ENCODE measurements at places on chromosomes 16 and 17.

DNA sequence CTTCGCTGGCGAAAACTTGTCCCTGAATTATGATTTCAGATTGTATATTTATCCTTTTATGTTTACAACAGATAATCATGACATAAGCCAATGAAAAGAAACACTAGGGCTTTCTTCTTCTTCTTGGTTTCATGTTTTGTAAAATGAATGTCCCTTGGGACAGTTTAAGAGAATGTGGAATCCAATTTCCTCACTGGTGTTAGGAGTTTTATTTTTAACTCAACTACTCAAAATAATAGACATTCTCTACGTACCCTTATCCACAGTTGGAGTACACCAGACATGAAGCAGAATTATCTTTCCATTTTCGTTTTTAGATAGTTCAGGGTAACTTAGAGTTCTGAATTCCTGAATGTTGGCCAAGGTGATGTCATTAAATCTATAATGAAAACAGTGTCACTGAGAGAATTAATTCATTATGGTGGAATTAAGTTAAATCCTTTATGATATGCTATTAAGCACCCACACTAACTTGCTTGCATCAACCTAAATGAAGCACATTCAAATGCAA lies 43.4 kb downstream of the IRX6 start:
- no peak for DNase-seq

DNA sequence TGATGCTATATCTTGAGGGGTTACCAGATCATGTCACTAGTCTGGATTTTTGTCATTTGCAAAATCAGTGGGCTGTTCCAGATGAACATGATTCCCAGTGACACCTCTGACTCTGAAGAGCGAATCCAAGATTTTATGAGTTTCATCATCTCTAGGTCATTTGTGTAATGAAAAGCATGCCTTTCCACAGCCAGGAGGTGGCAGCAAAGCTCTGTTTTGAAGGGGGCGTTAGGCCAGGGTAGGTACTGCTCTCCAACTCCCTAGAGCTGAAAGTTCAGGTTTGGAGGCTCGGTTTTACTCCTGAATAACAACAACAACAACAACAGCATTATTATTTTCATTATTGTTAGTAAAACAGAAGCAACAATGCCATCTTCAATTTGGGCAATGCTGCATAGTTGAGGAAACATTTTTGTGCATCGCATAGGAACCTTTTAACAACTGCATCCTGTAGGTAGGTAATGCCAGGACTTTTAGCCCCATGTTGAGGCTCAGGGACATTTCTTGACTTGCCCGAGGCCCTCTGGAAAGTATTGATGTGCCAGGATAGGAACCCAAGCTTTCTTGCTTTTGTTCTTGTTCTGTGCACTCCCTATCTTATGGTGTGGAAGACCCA lies 77.0 kb downstream of the MYH13 start:
- DNase-seq = peak; percentile 35

GRCh38 chr16:73537921-73538320 lies 490.0 kb upstream of the ZFHX3 start:
- DNase-seq = no peak

GRCh38 chr16:28205117-28205899 lies 6.5 kb downstream of the XPO6 start:
- no peak for DNase-seq

GRCh38 chr17:37820313-37820994 lies 75.6 kb upstream of the HNF1B start:
- no peak for DNase-seq

GRCh38 chr17:6843241-6843880 lies 11.8 kb upstream of the TEKT1 start:
- no peak for DNase-seq

DNA sequence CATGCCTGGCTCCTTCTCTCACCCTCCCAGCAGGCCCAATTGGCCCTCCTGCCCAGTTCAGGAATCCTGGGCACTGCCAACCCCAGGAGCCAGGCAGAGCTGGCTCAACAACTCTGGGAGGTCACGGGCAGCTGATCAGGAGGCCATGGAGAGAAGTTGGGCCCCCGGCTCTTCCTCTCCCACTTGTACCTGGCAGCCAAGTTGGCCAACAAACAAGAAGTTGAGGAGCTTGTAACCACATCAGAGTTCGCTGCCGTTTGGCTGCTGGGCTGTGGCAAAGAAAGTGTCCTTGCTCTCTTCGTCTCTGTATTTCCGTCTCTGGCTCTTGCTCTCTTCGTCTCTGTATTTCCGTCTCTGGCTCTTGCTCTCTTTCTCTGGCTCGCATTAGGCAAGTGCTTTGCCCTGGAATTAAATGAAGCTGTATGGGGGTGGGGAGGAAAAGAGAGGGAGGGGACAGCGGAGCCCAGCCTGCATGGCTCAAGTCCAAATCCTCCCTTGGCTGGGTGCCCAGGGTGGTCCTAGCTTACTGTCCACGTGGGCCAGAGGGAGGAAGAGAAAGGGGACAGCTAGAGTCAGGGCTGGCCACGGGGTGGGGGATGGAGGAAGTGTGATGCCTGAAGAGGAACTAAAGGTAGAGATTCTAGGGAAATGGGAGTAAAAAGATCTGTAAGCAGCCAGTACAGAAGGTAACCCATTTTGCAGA lies 7.8 kb upstream of the TMEM132E start:
- no peak for DNase-seq

- no peak for DNase-seq
These were observed 16.9 kb downstream of the ADAD2 start for GRCh38 chr16:84207879-84208278.

DNA sequence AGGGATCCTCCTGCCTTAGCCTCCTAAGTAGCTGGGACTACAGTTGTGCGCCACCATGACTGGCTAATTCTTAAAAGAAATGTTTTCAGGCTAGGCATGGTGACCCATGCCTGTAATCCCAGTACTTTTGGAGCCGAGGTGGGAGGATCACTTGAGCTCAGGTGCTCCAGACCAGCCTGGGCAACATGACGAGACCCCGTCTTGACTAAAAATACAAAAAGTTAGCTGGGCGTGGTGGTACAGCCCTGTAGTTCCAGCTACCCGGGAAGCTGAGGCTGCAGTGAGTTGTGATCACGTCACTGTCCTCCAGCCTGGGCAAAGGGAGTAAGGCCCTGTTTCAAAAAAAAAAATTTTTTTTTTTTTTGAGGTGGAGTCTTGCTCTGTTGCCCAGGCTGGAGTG lies 173.1 kb downstream of the SEC14L1 start:
- no peak for DNase-seq

GRCh38 chr16:79301051-79301450 lies 299.5 kb downstream of the MAF start:
- no peak for DNase-seq

GRCh38 chr17:39325528-39326240 lies 75.7 kb downstream of the FBXL20 start:
- no peak for DNase-seq

DNA sequence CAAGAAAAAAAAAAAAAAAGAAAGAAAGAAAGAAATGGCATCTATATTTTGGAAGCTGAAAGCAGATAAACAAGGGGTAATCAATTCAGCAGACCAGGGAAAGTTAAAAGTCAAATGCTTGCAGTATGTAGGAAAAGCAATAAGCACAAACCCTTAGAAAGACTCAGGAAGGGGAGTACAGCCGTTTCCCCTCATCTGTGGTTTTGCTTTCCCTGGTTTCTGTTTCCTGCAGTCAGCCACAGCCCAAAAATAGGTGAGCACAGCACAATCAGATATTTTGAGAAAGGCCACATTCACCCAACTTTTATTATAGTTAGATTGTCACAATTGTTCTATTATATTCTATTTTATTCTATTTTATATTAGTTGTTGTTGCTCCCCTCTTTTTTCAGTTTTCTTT lies 14.4 kb upstream of the ALOX12 start:
- no peak for DNase-seq

- peak; percentile 99 for DNase-seq
These were observed 1.9 kb upstream of the PER1 start for GRCh38 chr17:8153957-8154607.

- DNase-seq = peak; percentile 91
These were observed 38.6 kb upstream of the SLFN13 start for GRCh38 chr17:35486920-35487732.

- DNase-seq = no peak
These were observed 65.5 kb downstream of the IRX6 start for GRCh38 chr16:55389426-55390073.

DNA sequence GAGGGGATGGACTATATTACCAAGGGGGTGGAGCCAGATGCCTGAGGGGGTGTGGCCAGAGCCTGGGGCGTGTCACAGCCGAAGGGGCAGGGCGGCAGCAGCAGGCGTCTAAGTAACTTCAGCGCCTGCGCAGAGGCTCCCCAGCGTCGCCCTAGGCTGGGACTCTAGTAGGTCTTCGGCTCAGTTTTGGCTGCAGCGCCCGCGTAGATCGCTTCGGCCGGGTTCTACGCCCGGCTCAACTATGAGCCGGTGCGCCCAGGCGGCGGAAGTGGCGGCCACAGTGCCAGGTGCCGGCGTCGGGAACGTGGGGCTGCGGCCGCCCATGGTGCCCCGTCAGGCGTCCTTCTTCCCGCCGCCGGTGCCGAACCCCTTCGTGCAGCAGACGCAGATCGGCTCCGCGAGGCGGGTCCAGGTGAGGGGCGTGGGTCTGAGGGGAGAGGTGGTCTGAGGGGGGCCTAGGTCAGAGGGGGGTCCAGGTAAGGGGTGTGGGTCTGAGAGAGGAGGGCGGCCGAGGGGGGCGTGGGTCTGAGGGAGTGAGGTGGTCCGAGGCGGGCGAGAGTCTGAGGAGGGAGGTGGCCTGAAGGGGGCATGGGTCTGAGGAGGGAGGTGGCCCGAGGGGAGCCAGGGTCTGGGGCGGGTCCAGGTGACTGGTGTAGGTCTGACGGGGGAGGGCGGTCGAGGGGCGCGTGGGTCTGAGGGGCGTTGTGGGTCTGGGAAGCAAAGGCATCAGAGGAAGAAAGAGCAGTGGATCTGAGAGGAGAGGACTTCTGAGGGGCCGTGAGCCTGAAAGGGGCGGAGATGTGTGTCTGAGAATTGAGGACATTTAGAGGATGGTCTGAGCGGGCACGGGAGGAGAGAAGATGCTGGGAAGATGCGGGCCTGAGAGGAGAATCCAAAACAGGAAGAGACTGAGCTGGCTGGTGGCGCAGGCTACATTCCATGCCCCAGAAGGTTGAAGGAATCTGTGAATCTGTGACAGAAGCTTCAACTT lies at the start of gene LPCAT2:
LPCAT2 (plus strand) TSS at position 132 of the 991 bp plus-strand sequence; CDS start at position 242, 110 bp downstream.
- peak; percentile 93 for DNase-seq

DNA sequence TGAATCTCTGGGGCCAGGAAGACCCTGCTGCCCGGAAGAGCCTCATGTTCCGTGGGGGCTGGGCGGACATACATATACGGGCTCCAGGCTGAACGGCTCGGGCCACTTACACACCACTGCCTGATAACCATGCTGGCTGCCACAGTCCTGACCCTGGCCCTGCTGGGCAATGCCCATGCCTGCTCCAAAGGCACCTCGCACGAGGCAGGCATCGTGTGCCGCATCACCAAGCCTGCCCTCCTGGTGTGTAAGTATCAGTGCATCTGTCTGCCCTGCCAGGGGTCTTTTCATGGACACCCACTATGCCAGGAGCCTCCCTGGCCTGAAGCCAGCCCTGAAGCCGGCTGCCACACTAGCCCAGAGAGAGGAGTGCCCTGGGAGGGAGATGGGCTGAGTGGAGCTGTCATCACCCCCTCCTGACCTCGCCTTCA lies at the start of gene CETP:
CETP (plus strand) TSS at position 100 of the 431 bp plus-strand sequence; CDS start at position 130, 30 bp downstream.
- no peak for DNase-seq

DNA sequence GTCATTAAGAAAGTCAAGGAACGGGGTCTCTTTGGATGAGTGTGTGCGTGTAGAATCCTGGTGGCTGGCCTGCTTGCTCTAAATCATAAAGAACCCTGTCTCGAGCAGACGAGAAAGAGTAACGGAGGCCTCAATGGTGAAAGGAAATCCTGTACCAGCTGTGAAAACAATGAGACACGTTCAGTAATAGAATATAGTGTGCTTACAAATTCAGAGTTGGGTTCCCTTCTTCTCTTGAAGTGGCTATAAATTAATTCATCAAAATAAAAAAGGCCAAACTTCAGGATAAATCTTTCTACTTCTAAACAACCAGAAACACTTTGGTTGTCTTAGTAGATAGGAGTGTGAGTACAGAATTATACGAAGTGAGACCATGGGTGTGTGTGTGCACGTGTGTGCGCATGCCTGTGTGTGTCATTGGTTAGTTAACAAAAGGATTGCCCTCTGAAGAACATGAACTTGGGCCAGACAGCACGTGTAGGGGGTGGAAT lies 48.5 kb downstream of the WWOX start:
- DNase-seq = no peak

GRCh38 chr17:76888661-76889060 lies 20.5 kb downstream of the MGAT5B start:
- peak; percentile 56 for DNase-seq
